Left ventricle myocardium superior (tissue), 1 donor: ENCODE measurements at places on chromosomes 2 and 18. TPM values are rescaled to one million over a fixed set of nuclear protein-coding genes. Genes with fewer than 3 reads are reported as not detected.

GRCh38 chr18:47944972-47945852 lies 14.8 kb upstream of the SMAD2 start:
- no peak for DNase-seq

- DNase-seq: no peak
Measured at GRCh38 chr2:148896136-148896535, 21.1 kb downstream of the KIF5C start.

GPR17 gene
- total RNA-seq: 0.25 TPM

GRCh38 chr2:189826039-189826438 lies 41.8 kb downstream of the PMS1 start:
- DNase-seq: no peak

DNA sequence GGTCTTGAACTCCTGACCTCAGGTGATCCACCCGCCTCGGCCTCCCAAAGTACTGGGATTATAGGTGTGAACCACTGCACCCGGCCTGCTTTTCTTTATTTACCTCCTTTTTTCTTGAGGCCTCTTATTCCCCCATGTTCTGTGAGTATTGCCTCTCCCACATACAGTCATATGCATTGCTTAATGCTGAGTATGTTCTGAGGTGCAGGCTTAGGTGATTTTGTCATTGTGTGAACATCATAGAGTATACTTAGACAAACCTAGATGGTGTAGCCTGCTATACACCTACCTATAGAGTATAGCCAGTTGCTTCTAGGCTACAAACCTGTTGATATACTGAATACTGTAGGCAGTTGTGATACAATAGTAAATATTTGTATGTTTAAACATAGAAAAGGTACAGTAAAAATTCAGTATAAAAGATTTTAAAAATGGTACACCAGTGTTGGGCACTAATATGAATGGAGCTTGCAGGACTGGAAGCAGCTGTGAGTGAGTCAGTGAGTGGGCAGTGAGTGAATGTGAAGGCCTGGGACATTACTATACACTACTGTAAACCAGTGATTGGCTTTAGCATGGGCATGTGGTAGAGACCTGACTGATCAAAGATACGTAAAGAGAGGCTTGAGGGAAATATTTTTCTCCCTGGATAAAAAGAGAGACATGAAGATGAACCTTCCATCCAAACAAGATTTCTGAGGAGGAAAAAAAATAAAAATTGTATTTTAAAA lies 17.6 kb downstream of the SLC39A10 start:
- no peak for DNase-seq

DNA sequence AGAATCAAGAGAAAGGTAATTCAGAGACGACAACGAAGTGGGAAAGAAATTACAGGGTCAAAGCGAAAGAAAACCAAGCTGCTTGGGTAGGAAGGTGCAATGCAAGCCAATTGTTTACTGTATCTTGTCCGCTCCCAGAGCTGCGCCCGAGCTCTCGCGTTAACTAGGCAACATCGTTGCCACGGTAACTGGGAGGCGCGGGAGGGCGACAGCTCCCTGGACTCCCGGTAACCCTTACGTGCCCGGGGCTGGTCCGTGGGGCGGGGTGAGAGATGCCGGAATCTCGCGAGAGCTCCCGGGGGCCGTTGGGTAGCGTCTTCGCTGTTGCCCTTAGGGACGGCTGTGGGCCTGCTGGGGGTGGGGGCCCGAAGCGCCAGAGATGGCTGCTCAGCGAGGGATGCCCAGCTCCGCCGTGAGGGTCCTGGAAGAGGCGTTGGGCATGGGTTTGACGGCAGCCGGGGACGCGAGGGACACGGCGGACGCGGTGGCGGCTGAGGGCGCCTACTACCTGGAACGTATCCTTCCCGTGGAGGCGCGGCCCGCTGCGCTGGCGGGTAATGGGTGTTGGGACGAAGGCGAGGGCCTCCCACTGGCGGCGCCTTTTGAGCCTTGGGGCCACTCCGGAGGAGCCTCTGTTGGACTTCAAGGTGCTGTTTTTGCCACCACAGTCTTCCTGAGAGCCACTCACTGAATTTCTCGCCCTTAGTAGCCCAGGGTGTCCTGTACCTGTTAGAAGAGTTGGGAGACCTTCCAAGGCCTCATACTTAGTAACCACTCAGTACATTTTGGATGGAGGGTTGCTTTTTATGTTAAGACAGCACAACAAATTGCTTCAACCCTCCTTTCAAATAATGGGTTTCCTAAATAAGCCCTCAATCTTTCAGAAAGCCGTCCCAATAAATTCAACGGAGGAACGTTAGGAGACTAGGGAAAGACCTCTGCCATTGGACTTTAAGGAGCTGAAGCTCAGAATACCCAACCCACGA lies at the start of gene SPAG16:
Gene SPAG16 (plus strand): TSS at position 360 of the 986 bp plus-strand sequence.
- DNase-seq: peak; percentile 96

DNA sequence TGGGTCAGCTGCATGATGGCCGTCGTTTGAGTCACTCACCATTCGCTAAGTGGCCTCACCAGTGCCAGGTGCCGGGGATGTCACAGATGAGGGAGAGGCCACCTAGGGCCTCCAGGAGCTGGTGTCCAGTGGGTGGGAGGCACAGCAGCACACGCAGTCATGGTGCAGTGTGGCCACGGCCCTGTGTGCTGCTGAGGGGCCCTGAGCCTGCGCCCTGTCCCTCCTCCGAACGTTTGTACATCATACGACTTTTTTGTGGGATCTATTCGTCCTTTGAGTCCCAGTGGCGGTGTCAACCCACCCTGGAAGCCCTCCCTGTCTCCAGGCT lies 30.1 kb upstream of the ODC1 start:
- no peak for DNase-seq

DNA sequence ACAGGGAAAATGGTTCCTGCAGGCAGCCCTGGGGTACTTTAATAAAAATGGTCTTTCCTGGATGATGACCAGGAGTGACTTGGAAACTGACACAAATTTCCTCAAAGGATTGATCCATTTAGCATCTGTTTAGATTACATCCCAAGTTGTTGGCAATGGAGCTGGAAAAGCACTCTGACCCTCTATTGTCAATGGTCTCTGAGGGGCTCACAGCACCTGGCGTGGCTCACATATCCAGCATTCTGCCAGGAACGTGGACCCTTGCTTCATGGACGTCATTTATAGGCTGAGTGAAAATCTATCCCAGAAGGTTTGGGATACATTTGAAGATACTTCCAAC lies 43.8 kb downstream of the SERTAD2 start:
- no peak for DNase-seq

IL18R1 gene
- 1.3 TPM for total RNA-seq

DNA sequence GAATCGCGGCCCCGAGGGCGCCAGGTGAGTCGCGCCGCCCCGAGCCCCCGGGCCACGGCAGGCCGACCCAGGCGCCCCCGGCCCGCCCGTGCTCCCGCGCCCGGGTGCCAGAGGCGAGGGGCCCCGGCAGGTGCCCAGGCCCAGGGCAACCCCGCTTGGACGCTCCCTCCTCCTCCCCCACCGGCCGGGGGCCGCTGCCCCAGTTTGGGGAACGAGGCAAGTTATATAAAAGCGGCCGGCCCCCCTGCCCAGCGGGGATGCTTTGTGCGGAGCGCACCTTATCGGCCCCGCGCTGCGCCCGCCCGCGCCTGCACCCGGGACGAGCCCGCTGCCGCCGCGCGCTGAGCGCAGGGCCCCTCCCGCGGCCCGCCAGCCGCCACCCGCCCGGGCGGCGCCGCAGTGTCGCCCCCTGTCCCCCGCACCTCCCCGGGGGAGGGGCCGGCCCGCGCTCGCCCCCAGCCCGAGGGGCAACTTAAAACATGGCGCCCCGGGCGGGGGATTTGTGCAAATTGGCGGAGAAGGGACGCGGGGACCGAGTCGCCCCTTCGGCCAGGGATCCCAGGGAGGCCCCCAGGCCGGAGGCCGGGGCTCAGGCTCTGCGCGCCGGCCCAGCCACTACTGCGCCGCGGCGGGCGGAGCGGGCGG lies 639 bp downstream of the EPB41L3 start:
- DNase-seq: peak; percentile 42

FLACC1 gene
- 5.0 TPM for total RNA-seq

DNA sequence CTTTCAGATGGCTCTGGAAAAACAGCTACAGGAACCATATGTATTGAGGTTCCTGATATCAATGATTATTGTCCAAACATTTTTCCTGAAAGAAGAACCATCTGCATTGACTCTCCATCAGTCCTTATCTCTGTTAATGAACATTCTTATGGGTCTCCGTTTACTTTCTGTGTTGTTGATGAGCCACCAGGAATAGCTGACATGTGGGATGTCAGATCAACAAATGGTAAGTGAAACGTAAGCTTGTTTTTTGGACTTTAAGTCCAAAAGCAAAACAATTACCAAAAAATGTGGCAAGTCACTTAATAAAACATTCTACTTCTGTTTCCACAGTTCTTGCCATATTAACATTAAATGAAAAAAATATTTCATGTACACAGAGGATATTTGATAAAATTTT lies 26.8 kb downstream of the DSG4 start:
- DNase-seq: no peak

- no peak for DNase-seq
Measured at GRCh38 chr18:79552696-79553095, 126.9 kb upstream of the CTDP1 start.

DNA sequence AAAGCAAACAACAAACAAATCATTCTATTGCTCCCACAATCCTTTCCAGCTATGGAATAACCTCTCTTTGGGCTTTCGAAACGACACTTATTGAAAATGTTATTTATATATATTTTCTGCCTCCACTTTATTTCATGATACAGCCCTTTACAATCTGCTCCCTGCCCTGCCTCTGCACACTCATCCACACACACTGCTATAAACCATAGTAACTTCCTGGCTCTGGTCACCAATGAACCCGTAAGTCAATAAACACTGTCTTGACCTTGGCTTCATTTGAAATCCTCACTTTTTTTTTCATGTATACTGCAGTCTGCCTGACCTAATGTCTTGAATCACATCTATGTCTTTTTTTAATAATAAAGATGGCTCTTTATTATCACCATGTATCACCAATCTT lies 161.5 kb downstream of the SLC39A10 start:
- no peak for DNase-seq

GRCh38 chr2:121004950-121005349 lies 269.3 kb downstream of the GLI2 start:
- DNase-seq: no peak

ANKRD36B gene
- total RNA-seq: 3.3 TPM

GRCh38 chr18:79644666-79645057 lies 34.9 kb upstream of the CTDP1 start:
- DNase-seq: no peak

DNA sequence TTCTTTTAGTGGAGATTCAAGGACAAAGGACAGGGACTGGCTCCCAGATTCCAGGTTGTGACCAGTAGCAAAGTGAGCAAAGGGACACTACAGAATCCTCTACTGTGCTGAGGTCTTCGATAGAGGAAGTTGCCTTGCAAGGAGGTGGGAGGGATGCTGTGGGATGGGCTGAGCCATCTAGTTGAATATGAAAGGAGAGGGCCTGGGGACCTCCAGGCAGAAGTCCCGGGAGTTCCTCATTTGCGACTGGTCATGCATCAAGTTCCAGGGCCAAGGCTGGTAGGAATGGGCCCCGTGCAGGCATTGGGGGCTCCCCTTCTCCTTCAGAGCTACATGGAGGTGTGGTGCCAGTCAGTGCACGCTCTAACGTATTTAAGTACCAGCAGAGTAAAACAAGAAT lies 12.6 kb upstream of the PROM2 start:
- no peak for DNase-seq

DUSP19 gene
- 12.1 TPM for total RNA-seq

- DNase-seq: no peak
Measured at GRCh38 chr2:98343285-98343684, 3.0 kb upstream of the CNGA3 start.

DNA sequence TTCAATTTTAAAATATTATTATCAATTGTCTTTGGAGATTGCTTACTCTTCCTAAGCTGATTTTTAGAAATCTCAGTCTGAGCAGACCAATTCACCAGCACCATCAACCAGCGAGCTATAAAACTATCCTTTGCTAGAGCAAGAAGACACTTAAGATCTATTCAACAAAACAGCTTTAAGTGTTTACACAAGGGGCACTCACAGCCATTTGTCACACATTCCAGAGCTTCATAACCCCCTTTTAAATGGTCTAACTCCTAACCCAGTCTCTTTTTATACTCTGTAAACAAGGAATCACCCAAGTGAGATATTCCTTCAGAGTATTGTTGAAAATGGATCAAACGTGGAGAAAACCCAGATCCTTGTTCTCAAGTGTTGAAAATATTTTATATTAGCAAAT lies 1294.1 kb upstream of the CHAC2 start:
- DNase-seq: no peak

DNA sequence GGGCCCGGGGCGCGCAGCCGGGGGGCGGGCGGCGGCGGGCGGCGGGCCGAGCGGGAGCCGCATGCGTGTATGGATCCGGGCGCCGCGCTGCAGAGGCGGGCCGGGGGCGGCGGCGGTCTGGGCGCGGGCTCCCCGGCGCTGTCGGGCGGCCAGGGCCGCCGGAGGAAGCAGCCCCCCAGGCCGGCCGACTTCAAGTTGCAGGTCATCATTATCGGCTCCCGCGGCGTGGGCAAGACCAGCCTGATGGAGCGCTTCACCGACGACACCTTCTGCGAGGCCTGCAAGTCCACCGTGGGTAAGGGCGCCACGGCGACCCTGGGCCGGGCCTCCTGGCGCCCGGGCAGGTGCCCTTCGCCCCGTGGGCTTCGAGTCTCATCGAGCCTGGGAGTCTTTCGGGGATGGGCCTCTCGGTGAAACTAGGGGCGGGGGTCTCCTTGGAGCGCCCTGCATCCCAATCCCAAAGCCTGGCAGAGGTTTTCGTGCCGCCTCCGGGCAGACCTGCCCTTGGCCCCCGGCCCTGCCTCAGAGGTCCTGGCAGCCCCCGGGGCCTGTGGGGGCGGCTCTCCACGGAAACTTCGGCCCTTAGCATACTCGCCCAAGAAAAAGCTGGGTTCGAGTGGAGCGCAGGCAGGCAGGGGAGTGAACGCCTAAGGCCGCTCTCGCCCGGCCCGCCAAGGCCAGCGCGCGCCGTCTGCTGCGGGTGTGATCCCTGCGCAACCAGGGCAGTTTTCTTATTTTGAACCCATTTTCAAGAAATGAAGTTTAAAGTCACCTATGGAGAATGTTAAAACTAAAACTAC lies 622 bp downstream of the RAB12 start:
- peak; percentile 48 for DNase-seq

RPL37A gene
- total RNA-seq: 1,901 TPM

GRCh38 chr2:118084491-118085089 lies 3.7 kb upstream of the INSIG2 start:
- DNase-seq: no peak

DNA sequence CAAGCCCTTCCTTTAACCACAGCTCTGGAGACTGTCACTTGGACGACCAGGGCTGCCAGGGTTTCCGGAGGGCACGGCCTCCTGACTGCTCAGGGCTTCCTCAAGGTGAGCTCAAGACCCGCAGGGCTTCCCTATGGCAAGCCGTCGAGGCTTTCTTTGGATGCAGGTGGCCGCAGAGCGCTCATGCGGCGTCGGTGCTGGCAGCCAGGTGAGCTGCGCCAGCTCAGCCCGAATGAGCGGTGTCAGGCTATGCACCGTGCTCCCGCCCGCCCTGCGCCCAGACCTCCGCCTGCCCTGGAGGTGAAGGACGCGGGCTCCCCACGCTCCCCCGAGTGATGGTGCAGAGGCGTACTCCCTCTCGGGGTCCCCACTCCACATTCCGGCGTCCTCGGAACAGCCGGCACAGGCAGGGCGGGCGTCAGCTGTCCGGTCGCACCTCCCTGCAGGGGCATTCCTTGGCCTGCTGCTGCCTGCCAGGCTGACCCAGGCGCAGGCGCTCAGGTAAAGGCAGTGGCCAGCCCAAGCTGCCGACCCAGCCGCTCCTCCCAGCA lies 20.8 kb upstream of the TUBB6 start:
- DNase-seq: no peak
